Activated CD4-positive, alpha-beta T cell treated with anti-CD3 and anti-CD28 coated beads, Interleukin-2, amount 10 ng/mL, durations not matched to agents 7 days and 5 days (primary cell): ENCODE measurements at places on chromosomes 5 and 9.

DNA sequence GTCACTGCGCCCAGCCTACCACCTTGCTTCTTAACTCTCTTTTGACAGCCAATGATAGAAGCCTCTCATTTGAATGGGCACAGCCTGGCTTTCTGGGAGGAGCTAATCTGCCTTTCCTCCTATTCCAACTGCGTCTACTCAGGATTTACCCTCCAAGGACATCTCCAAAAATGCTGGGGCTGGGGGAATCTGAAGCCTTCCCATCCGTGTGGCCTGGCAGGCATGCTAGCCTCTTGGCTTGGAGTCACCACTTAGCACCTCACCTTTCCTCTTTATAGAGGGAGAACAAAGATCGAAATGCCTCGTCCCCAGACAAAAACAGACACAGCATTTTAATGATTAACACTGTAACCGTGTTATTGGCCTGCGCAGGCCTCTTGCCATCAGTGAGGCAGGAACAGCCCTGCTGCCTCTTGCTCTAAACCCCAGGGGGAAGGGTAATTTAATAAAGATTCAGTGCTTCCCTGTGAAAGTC is 108.2 kb upstream of the KLF4 start:
- DNase-seq: no peak
- H3K4me3 ChIP-seq: no peak overlapping the region
- no peak overlapping the region for H3K27ac ChIP-seq
- no peaks in the 10 kb centered on the region for H3K4me1 ChIP-seq
- H3K36me3 ChIP-seq: no peaks in the 10 kb centered on the region
- no peaks in the 10 kb centered on the region for H3K27me3 ChIP-seq

DNA sequence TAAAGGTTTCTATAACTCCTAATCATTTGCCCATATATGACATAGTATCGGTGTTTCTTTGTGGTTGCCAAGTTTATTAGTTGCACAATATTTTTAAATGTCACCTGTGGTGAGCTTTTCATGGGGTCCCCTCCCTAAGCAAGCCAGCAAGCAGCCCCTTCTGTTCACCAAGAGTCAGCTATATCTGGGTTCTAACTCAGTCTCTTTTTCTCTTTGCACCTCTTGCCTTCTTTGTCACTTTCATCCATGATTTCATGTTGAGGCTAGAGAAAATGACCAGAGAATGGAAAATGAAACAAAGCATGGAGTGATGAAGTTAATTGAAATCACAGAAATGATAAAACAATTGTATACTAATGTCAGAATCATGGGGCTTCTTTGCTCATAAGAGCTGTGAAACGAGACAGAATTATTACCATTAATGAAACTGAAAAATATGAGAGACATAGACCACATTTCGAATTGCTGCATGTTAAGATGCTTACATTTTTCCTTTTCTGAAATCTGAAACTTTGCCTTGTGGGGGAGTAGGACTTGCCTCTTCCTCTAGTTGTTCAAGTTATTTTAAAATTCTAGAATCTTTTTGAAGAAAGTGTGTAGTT is 75.7 kb downstream of the CAMK4 start:
- peaks cover 6% of the 10 kb centered on the region for H3K4me1 ChIP-seq
- peaks cover 45% of the 10 kb centered on the region for H3K36me3 ChIP-seq
- H3K4me3 ChIP-seq: no peak overlapping the region
- H3K27me3 ChIP-seq: no peaks in the 10 kb centered on the region
- no peak overlapping the region for H3K27ac ChIP-seq
- DNase-seq: no peak

GRCh38 chr9:9846557-9846956 is 766.2 kb downstream of the PTPRD start:
- peak overlapping the region; percentile 63 for H3K27ac ChIP-seq
- H3K4me1 ChIP-seq: peaks cover 10% of the 10 kb centered on the region
- DNase-seq: no peak
- no peak overlapping the region for H3K4me3 ChIP-seq

- DNase-seq: no peak
- H3K27ac ChIP-seq: peak overlapping the region; percentile 0
- no peaks in the 10 kb centered on the region for H3K4me1 ChIP-seq
- H3K27me3 ChIP-seq: no peaks in the 10 kb centered on the region
- no peak overlapping the region for H3K4me3 ChIP-seq
Observed at GRCh38 chr9:78267889-78268288, 29.0 kb upstream of the PSAT1 start.

DNA sequence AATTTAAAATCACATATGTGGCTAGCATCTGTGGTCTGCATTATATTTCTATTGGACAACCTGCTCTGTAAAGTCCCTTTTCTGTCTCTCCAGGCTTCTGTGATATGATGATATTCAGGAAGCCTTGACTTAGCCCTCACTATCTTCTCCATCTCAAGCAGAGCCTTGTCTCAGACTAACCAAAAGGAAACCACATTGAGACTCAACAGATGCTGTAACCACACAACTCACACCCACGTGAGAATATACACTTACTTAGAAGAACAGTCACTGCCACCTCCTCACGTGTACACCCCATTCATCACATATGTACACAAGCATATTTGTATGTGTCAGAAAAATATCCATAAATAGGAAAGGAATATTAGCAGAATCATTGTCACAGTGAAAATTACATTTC is 33.6 kb downstream of the HTR4 start:
- H3K4me1 ChIP-seq: peaks cover 39% of the 10 kb centered on the region
- no peaks in the 10 kb centered on the region for H3K36me3 ChIP-seq
- H3K27me3 ChIP-seq: peaks cover 23% of the 10 kb centered on the region
- no peak overlapping the region for H3K4me3 ChIP-seq
- DNase-seq: peak; percentile 62
- peak overlapping the region; percentile 16 for H3K27ac ChIP-seq

DNA sequence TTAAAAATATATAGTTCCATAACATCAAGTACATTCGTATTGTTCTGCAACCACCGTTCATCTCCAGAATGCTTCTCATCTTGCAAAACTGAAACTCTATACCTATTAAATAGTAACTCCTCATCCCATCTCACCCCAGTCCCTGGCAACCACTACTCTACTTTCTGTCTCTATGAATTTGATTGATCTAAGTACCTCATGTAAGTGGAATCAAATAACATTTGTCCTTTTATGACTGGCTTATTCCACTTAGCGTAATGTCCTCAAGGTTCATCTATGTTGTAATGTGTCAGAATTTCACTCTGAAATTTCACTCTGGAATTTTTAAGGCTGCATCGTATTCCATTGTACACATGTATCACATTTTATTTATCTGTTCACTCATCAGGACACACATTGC is 132.1 kb upstream of the RUSC2 start:
- H3K27ac ChIP-seq: no peak overlapping the region
- no peaks in the 10 kb centered on the region for H3K36me3 ChIP-seq
- H3K4me3 ChIP-seq: no peak overlapping the region
- peaks cover 9% of the 10 kb centered on the region for H3K27me3 ChIP-seq

DNA sequence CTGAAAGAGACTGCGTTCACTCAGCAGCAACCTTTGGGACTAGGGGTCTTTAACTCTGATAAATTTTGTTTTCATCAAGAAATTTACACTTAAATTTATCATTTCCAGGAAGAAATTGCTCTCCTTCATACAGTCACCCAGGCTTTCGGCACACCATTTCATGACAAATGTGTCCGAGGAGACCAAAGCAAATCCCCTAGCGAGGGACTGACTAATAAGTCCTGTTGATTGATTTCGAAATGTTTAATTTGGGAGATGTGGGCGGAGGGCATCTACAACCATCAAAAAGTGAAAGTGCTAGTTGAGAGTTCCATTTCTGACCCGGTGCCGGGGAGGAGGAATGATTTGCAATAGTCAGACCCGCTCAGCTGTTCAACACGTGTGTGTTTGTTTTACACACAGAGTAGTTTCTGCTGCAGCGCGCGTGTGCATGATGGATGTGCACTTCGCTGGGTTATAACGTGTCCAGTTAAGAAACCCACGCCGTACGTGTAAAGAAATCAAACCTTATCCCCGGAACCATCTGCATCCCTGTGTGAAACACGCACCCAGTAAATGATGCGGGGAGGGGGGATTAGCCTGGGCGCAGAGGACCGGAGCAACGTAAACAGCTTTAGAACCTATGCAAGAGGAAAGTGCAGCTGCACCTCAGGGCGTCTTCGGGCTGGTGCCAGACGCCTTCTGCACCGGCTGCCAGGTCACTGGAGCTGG is 845 bp upstream of the NR4A3 start:
- H3K4me3 ChIP-seq: peak overlapping the region; percentile 94
- peaks cover 60% of the 10 kb centered on the region for H3K4me1 ChIP-seq
- peaks cover 56% of the 10 kb centered on the region for H3K27me3 ChIP-seq
- DNase-seq: peak; percentile 63
